Stimulated activated CD4-positive, alpha-beta T cell treated with anti-CD3 and anti-CD28 coated beads, Interleukin-4, amount 100 ng/mL, for 1 hour (primary cell): ENCODE measurements at places on chromosomes 7 and 10.

DNA sequence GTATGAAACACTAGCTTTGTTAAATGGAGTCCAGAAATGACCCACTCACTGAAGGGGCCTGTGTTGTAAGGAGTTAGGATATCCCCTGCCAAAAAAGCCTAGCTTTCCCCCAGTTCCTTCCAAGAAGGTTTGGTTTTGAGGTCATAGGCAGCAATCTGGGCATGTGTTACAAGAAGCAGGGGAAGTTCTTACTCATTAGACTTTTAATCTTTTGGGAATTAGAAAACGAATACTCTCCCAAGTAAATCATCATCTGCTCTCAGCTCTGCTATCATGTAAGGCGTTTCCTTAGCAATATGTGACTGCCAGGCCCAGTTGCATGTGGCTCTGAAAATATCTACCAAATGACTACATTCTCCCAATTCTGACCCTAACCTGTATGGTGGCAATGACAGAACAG lies 3.7 kb downstream of the NOD1 start:
- no peak for DNase-seq

GRCh38 chr10:89793649-89794254 lies 92.4 kb downstream of the KIF20B start:
- DNase-seq: no peak

DNA sequence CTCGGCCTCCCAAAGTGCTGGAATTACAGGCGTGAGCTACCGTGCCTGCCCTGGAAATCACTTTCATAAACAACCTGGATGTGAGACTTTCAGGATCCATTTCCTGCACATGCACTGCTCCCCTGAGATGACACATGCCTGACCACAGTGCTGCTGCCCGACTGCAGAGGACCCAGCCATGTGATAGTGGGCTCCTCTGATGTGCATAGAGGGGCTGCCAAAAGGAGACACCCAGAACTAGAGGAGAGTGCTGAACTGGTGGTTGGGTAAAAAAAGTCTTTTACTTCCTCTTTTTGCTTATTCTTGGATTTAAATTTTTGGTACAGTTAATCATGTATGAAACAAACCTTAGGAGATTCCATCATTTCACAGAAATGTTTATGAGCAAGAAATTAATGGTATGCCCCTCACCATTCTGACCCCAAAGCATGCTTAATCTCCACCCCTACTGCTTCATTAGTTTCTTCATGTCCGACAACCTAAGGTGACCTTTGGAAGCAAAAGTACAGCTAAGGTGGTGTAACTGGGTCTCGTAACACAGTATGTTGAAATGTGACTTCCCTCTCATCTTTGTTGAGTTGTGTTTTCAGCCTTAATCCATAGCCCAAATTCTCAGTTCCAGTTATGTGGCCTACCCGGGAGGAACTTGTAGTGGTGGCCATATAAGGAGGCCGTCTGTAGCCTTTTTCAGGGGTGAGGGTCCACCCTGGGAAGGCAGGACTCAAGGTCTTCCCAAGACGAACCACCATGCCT lies 111.1 kb downstream of the RNF216 start:
- no peak for DNase-seq

- no peak for DNase-seq
Observed at GRCh38 chr7:141203586-141203985, 129.7 kb downstream of the TMEM178B start.

- DNase-seq: no peak
Observed at GRCh38 chr10:133176546-133176945, 16.5 kb downstream of the KNDC1 start.

- no peak for DNase-seq
Observed at GRCh38 chr7:31488562-31489203, 25.2 kb upstream of the ITPRID1 start.
